ENCODE measurements at places on chromosomes 1 and 21.

GRCh38 chr1:112935461-112936111 is 20.4 kb downstream of the SLC16A1 start:
- H3K27ac ChIP-seq: no peak overlapping the region
- no peak overlapping the region for H3K4me3 ChIP-seq
- peaks cover 9% of the 10 kb centered on the region for H3K4me1 ChIP-seq
- H3K27me3 ChIP-seq: no peaks in the 10 kb centered on the region
- H3K36me3 ChIP-seq: no peaks in the 10 kb centered on the region
- no peak for DNase-seq

DNA sequence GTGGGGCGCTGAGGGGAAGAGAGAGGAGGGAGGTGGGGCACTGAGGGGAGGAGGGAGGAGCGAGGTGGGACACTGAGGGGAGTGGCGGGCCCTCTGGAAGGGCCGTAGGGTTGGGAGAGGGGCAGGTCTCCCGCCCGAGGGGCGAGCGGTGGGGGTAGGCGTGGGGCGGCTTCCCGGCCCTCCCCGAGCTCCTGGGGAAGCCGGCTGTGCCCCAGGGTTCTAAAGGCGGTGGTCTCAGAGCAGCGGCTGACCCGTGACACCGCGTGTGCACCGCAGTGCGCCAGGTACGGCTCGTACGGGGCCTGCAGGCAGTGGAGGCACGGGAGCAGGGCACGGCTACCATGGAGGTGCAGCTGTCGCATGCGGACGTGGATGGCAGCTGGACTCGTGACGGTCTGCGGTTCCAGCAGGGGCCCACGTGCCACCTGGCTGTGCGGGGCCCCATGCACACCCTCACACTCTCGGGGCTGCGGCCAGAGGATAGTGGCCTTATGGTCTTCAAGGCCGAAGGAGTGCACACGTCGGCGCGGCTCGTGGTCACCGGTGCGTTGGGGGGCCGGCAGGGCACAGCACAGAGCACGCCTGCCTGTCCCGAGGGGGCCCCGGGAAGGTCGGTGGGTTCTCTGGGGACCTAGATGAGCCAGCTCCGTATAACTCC is 68.5 kb downstream of the OBSCN start:
- no peak for DNase-seq
- no peaks in the 10 kb centered on the region for H3K36me3 ChIP-seq
- peak overlapping the region; percentile 19 for H3K27ac ChIP-seq
- no peaks in the 10 kb centered on the region for H3K27me3 ChIP-seq

- H3K27me3 ChIP-seq: no peaks in the 10 kb centered on the region
- peak overlapping the region; percentile 91 for H3K27ac ChIP-seq
- H3K36me3 ChIP-seq: peaks cover 12% of the 10 kb centered on the region
- peak overlapping the region; percentile 87 for H3K4me3 ChIP-seq
- no peak for DNase-seq
- peaks cover 15% of the 10 kb centered on the region for H3K4me1 ChIP-seq
Observed at GRCh38 chr1:150876119-150876454, 312 bp downstream of the ARNT start.

DNA sequence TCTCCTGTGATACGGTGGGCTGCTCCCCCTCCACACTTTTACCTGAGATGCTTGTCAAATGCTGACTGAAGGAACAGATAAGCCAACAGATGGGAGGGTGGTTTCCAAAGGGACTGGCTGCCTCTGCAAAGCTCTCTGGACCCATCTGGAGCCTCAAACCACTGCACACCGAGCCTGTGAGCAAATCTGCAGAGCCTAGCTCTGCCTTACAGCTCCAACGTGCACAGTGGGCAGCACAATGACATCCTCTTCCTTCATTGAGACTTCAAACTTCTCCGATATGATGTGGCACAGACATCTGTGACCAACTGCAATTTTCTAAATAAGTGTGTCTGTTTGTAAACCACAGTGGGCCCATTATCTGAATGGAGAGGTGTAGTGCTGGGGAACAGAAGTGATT is 26.2 kb upstream of the KNCN start:
- H3K4me3 ChIP-seq: no peak overlapping the region
- H3K4me1 ChIP-seq: peaks cover 8% of the 10 kb centered on the region
- H3K36me3 ChIP-seq: peaks cover 69% of the 10 kb centered on the region
- H3K27ac ChIP-seq: no peak overlapping the region
- no peaks in the 10 kb centered on the region for H3K27me3 ChIP-seq

DNA sequence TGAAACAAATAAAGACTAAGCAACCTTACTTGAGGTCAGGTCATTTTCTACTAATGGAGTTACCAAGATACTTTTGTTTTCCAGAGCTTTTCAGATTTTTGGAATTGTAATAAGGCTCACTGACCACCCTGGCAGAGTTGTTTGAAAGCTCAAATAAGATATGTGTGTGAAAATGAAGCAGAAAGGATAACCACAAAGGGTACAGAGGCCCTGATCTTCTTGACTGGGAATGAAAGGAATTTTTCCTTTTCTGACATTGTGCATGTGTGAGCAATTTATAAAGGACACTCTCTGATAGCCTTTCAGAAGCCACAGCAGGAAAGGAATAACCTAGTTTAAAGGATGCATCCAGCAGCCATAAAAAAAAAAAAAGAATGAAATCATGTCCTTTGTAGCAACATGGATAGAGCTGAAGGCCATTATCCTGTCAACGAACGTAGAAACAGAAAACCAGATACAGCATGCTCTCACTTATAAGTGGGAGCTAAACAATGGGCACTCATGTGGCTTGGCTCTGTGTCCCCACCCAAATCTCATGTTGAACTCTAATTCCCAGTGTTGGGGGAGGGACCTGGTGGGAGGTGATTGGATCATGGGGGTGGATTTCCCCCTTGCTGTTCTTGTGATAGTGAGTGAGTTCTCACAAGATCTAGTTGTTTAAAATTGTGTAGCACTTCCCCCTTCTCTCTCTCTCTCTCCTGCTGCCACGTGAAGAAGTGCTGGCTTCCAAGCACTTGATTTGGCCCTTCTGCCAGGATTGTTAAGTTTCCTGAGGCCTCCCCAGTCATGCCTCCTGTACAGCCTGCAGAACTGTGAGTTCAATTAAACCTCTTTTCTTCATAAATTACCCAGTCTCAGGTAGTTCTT is 3.1 kb upstream of the SRP9 start:
- H3K4me3 ChIP-seq: no peak overlapping the region
- no peak for DNase-seq
- H3K27me3 ChIP-seq: no peaks in the 10 kb centered on the region
- no peak overlapping the region for H3K27ac ChIP-seq
- peaks cover under 1% of the 10 kb centered on the region for H3K36me3 ChIP-seq
- H3K4me1 ChIP-seq: peaks cover 34% of the 10 kb centered on the region
